DMS79 (cell line): ENCODE measurements at places on chromosomes 2 and 18.
A peak's percentile ranks its signal among the peaks of the same experiment; 100 is the strongest.

GRCh38 chr18:57009844-57010243 lies 137.0 kb upstream of the BOD1L2 start:
- no peak for DNase-seq

DNA sequence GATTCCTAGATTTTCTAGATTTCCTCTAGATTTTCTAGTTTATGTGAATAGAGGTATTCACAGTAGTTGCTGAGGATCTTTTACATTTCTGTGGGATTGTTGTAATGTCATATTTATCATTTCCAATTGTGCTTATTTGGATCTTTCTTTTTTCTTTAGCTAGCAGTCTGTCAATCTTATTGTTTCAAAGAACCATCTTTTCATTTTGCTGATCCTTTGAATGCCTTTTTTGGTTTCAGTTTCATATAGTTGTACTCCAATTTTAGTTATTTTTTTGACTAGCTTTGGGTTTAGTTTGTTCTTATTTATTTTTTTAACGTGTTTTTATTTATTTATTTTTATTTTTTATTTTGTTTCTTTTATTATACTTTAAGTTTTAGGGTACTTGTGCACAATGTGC lies 24.5 kb downstream of the CLIP4 start:
- DNase-seq = no peak

GRCh38 chr18:22846088-22846683 lies 86.9 kb upstream of the RBBP8 start:
- DNase-seq = no peak

GRCh38 chr2:35410431-35411061 lies 945.0 kb upstream of the CRIM1 start:
- DNase-seq = no peak

DNA sequence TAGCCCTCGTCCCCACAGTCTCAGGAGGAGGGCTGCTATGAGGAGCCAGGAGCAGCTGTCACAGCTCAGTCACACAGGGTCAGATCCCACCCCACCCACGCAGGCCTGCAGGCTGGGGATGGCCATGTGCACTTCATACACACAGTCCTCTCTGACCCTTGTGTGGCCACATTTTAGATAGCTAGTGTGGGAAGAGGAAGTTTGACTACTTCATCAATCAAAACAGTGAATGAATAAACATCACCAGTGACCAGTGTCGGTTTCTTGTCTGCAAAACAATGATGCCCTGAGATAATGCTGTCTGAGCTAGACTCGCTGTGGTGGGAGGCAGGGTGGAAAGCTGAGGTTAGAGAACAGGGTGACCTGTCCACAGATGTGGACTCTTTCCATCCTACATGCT lies 107.1 kb downstream of the PIEZO2 start:
- no peak for DNase-seq

GRCh38 chr2:9231291-9232165 lies 24.9 kb downstream of the ASAP2 start:
- peak; percentile 31 for DNase-seq

GRCh38 chr18:13306583-13306982 lies 88.0 kb downstream of the LDLRAD4 start:
- DNase-seq = no peak

DNA sequence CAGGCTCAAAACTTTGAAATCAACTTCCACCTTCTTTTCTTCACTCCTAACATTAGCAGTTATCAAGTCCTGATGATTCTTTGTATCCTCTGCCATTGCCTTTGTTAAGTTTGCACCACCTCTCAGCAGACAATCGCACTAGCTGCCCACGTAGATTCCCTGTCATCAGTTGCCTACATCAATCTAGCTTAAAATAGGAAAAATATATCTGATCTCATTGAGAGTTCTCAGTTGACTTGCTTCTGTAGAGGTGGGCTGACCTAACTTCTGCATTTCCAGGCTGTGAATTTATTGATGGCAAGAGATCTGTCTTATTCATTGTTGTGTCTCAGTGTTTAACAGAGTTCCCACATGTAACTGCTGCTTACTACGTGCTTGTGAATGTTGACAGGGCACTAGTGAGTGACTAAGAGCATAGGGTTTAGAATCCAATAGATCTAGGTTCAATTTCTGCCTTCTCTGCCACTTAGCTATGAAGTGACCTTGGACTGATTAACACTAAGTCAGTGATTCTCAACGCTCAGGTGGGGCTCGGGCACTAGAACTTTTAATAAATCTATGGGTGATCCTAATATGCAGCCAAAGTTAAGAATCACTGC lies 3.7 kb upstream of the INSIG2 start:
- no peak for DNase-seq

DNA sequence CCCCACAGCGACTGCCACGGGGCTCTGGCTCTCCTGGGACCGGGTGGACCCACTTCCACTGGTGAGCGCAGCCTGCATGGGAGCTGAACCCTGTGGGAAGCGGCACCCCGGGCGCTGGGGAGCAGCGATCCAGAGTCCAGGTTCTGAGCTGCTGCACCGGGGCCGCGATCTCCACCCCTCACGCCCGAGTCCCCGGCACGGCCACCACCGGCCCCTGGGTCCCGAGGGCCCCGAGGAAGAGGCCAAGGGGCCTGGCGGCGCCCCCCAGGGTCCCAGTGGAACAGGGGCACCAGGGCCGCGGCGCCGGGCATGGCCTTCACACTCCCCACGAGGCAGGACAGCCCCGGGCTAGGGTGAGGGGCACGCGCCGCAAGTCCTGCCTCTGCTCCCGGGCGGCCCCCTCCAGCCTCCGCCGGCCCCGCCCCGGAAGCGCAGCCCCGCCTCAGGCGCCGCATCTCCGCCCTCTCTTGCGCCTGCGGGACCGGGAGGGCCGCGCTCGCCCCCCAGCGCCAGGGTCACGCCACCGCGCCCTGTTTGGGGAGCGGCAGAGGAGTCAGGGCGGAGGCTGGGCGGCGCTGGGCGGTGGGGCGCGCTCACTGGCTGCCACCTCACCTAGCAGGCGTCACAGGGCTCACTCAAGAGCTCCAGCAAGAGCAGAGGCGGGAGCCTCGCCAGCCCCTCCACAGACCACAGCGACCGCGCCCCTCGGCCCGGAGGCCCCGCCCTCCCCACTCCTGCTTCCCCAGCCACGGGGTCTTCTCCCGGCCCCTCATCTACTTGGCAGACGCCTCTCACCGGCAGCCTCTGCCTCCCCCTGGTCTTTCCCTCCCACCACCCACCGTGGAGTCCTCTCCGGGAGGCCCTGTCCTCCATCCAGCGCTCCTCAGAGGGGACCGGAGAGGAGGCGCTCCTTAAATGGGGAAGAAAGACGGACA lies 26.8 kb downstream of the THAP4 start:
- peak; percentile 74 for DNase-seq

DNA sequence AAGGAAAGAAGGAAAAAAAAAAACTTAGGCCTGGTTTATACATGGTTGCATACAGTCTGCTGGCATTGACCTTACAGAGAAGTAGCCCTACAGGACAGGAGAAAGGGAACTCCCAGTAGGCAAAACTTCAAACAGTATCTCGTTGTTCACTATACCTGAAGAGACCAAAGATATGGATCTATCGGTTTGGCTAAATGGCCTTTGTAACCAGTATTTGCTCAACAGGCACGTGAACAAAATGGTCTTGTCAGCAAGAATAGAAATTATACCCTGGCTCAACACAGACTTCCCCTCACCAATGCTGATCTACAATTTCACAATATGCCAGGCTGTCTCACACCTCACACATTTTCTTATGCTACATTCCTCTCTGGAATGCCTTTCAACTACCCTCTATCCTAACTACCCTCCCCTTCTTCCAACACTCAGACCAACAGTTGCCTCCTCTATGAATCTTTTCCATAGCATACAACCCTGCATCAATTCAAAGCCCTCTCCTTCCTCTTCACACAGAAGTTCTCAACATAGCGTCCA lies 13.7 kb downstream of the HYCC2 start:
- no peak for DNase-seq

- no peak for DNase-seq
Observed at GRCh38 chr18:73959352-73959751, 188.3 kb downstream of the FBXO15 start.

DNA sequence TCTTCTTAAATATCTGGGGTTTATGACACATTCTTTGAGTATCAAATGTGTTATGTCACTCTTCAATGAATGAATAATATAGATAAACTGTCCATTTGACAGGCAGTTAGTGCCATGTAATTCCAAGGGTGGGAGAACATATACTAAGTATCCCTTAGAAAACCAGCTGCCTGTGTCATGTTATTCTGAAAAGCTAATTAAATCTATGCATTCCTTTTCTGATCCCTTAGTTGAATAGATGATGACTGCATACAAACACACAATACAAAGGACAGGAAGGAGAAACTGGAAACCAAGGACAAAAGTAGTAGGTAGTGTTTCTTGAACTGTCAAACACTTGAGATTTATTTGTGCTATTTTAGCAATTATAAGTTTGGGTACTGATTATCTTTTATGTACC lies 8.3 kb downstream of the ARHGAP28 start:
- no peak for DNase-seq

GRCh38 chr2:178404368-178404767 lies 46.6 kb downstream of the PRKRA start:
- DNase-seq = no peak

GRCh38 chr2:170525566-170525900 lies 189.6 kb upstream of the SP5 start:
- no peak for DNase-seq

DNA sequence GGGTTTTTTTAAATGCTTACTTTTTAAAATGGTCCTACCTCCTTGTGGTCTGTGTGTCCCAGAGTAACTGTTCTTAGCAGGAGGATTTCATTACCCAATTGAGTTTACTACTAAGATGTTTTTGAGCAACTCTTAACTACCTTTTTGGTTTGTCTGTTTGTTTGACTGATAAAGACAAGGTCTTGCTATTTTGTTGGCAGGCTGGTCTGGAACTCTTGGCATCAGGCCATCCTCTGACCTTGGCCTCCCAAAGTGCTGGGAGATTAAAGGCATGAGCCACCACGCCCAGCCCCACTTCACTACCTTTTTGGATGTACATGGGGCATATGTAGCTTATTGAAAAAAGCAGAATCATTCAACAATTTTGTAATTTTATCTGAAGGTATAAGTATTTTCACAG lies 14.9 kb downstream of the MRPS9 start:
- DNase-seq = no peak

GRCh38 chr18:76621226-76621625 lies 126.2 kb upstream of the ZNF516 start:
- DNase-seq = no peak

GRCh38 chr2:233853883-233854240 lies 473 bp downstream of the HJURP start:
- no peak for DNase-seq

- DNase-seq = peak; percentile 79
Observed at GRCh38 chr2:221202431-221202830, 369.7 kb downstream of the EPHA4 start.
